A673 (cell line): ENCODE measurements at places on chromosomes 7 and 10.

DNA sequence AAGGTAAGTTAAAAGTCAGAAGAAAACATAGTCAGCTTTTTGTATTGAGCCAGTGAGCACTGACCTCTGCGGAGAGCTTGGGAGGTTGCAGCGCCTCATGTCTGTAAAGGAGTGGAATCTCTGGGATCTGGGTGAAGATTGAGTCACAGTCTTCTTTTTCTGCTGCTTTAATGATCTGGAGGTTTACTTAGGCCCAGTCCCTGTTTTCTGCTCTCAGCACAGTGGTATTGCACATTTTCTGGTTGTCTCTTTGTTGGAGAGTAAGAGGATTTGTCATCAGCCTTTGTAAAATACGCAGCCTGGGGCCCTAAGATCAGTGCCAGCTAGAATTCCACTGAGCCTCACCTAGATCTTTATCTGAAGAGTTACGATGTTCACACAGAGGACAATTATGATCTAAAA lies 58.3 kb upstream of the GJD4 start:
- peak; percentile 67 for DNase-seq

DNA sequence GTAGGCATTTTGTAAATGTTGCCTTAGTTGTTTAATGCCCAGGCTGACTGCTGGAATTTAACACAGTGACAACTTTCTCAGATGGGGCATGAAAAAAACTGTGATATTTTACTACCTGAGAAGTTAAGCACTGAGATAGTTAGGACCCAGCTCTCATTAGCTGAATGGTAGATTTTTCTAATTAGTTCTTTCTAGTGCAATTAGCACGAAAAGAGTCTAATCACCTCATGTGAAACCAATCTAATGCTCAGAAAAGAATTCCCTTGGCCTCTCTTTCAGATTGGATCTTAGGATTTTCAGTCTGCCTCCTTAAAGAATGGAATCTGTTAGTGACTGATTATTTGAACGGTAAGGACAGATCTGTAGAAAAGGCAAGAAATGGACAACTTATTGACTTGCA lies 743.2 kb downstream of the AUTS2 start:
- DNase-seq, result no peak

- DNase-seq, result no peak
Measured at GRCh38 chr10:118511711-118512110, 83.7 kb downstream of the PRLHR start.

GRCh38 chr10:101559596-101560297 lies 28.3 kb downstream of the POLL start:
- DNase-seq, result no peak

DNA sequence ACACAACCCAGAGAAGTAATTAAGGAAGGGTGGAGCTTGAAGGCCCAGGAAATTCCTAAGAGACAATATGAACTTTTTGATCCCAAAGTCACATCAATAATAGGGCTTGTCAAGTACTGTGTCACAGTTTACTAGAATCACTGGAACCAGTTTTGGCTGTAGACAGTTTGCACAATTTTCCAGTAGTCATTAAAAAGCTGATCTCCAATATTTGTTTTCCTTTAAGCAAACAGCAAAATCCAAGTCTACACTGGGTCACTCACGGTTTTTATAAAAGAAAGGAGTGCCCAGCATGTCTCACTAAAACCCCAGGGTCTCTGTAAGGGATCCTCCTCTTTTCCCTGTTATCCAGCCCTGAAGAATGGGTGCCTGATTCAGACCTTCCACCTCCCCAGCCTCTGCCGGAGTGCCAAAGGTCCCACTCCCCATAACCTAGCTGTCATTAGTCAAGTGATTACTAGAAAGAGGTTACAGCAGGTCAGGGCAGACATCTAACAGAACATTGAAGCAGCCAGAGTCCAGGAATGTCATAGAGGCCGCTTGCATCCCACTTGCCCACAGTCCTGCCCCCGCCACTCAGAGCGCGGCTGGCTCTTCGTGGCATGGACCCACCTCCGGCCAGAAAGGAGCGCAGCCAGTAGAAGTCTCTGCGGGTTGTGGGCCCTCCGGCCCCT lies 552 bp downstream of the SLC25A16 start:
- DNase-seq, result no peak

- DNase-seq, result no peak
Measured at GRCh38 chr7:128217030-128217805, 23.9 kb upstream of the LEP start.

GRCh38 chr10:47053081-47053798 lies 142.0 kb downstream of the PTPN20 start:
- no peak for DNase-seq

DNA sequence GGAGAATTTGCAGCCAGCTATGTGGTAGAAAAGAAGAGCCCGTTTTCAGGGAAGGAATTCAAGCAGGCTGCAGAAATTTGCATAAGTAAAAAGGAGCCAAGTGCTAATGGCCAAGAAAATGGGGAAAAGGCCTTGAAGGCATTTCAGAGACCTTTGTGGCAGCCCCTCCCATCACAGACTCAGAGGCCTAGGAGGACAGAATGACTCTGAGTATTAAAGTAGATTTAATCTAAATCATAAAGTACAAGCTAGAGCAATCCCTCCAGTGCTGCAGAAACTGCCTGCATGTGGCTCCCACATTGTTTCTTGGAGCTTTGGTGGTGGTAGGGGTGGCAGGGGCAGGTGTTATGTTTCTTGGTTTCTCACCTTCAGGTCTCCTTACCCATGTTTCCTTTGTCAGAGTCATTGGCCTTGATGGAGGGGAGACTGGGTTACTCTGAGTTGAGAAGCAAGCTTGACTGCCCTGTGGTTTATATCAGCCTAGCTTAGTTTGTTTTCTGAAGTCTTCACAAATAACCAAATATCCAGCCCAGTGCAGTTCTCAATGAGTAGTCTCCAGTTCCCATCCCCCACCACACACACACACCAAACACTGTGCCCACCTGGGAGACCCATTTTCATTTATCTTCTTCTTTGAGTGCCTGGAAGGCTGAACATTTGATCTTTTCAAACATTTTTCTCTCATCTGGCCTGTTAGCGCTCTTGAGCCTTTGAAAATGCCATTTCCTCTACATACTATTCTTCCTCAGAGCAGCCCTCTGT lies 34.5 kb downstream of the ITPRIP start:
- DNase-seq, result no peak

DNA sequence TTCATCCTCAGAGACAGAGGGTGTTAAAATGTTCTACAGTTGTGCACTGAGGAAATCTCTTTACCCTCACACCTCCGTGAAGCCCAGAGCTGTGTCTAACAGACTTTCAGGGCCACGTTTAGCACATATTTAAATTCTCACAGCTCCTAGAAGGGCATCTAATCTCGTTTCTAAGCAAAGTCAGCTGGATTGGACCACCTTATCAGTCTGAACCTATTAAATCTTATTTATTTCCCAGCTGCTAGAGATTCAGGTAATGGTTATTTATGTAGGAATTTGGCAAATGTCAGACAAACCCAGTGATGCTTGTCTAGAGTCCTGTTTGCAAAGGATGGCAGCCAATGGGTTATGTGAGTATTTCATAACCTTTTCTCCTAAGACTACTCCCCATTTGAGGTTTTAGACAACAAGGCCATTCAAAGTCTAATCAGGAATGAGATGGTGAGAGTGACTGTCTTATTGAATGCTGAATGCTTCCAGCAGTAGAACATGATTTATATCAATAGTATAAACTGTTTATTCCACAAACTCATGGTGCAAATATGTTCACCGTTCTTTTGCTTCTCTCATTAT lies 54.8 kb upstream of the EXOC4 start:
- no peak for DNase-seq

DNA sequence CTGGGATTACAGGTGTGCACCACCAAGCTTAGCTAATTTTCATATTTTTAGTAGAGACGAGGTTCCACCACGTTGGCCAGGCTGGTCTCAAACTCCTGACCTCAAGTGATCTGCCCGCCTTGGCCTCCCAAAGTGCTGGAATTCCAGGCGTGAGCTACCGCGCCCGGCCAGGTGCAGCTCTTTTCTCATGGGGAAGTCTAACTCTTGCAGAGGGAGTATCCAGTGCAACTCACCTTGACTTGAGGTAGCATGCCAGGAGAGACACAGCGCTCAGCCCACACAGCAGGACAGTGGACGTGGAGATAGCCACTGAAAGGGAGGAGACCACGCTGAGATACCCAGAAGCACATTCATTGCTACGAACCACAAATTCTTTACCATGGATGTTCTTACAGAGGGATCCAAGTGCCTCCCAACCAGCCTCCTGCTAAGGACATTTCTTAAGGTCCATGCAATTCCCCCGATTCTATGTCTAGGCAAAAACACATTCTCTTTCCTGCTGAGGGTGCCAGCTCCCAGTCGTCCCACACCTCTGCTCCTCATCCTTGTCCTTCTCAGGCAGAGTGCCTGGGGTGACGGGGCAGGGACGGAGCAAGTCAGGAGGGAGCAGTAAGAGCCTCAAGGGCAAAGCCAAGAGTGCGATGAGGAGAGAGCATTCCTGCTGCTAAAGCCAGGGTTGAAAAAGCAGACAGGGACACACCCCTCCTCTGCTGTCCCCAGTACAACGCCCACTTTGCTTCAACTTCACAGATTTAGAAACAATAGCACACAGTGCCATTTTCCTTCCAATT lies 21.0 kb downstream of the IL15RA start:
- no peak for DNase-seq

DNA sequence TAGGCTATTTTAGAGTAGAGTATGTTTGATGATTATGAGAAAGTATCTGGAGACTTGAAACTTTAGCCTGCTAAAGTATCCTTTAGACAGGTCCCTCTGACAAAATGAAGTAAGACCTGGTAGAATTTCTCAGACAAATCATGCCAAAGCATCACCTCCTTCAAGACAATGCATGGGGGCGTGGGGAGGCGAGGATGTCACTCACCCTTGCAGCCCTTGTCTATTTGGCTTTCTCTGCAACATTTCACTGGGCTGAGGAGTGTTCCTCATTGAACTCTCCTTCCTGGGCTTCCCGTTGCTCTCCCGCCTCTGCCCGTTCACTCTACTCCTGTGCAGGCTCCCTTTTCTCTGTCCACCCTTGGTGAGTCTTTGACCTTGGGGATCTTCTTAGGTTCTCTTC lies 98.5 kb downstream of the JAZF1 start:
- DNase-seq, result no peak

DNA sequence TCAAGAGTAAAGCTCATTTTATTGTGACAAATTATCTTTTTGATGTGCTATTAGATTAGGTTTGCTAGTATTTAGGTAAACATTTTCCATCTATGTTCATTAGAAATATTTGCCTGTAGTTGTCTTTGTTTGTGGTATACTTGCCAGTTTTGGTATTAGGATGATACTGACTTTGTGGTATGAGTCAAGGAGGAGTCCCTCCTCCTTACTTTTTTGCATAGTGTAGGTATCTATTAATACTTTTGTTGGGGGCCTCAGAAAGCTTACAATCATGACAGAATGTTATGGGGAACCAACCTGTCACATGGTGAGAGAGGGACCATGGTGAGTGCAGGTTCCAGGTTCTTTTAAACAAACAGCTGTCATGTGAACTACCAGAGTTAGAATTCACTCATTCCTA lies 102.1 kb downstream of the ZWINT start:
- no peak for DNase-seq

GRCh38 chr10:91493313-91493712 lies 83.2 kb downstream of the HECTD2 start:
- DNase-seq, result peak; percentile 62

GRCh38 chr10:75094465-75094864 lies 17.0 kb upstream of the SAMD8 start:
- no peak for DNase-seq

GRCh38 chr7:30327813-30328212 lies 43.4 kb downstream of the ZNRF2 start:
- DNase-seq, result no peak

GRCh38 chr10:61643316-61643751 lies 19.4 kb upstream of the CABCOCO1 start:
- no peak for DNase-seq

DNA sequence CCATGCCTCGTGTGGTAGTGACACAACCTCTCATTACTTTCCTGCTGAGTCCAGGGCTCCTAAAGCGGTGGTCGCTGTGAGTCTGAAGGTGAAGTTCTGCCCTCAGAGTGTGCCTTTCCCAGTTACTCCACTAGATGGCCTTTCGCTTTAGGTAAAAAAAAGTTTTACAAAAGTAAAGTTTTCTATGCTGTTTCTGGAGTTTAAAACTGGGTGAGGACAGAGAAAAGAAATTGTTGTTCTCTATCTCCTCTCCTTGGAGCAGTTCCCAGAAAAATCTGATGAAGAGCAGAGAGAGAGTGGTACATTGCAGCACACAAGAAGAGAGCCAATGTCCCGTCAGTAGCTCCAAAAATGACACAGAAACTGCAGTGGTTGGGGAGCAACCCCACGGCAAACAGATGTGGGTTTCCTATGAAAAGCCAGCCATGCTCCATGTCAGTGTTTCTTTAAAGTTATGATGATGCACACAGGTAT lies 257.1 kb downstream of the GLI3 start:
- DNase-seq, result peak; percentile 69

GRCh38 chr10:99395750-99396445 lies 34.5 kb downstream of the GOT1 start:
- no peak for DNase-seq
